ENCODE measurements at places on chromosomes 6 and 20. TPM values are rescaled to one million over a fixed set of nuclear protein-coding genes. Genes with fewer than 3 reads are reported as not detected.
A peak's percentile ranks its signal among the peaks of the same experiment; 100 is the strongest.

RNF217 gene
- 1.1 TPM for total RNA-seq

DNA sequence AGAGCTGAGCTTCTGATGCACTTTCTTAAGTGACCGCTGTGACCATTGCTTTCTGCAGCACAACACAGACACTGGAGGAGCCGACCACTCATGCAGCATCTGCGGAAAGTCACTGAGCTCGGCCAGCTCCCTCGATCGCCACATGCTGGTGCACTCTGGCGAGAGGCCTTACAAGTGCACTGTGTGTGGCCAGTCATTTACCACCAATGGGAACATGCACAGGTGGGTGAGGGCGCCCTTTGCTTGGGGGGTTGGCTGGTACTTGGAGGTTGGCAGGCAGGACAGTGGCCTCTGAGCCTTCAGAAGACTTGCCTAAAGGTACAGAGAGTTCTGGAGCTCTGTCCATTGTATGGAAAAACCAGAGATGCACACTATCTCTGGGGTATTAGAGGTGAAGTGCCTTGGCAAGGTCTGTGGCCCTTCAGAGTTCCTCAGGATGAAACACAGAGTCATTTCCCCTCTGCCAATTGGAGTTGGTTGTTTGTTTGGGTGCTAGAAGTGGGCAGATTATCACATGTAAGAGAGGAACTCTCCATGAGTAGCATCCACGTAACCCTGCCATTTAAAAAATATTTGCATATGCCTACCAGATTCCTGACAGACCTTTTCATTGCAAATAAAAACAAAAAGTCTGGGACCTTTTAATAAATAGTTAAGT, 81.5 kb downstream of the RREB1 start:
- peak overlapping the region; percentile 65 for H3K27ac ChIP-seq
- H3K27me3 ChIP-seq: no peaks in the 10 kb centered on the region
- H3K4me3 ChIP-seq: no peak overlapping the region
- H3K36me3 ChIP-seq: peaks cover 56% of the 10 kb centered on the region
- H3K4me1 ChIP-seq: peaks cover 8% of the 10 kb centered on the region

DNA sequence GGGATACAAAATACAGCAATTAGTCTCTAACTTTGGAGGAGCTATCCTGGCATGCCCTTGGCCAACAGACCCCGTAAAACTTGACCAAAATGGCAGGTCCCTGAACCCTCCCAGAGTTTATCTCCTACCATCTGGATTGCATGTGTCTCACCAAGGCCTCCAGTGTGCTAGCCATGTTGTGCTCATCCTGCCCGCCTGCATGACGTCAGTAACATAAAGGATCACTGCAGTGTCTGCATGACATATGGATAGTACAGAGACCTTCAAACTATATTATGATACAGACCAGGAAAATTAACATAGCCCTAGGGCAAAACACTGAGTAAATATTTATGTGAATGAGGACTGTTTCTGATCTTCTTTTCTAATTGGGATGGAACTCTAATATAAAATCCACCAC, 25.3 kb downstream of the CPXM1 start:
- H3K27ac ChIP-seq: no peak overlapping the region
- no peak overlapping the region for H3K4me3 ChIP-seq
- no peaks in the 10 kb centered on the region for H3K36me3 ChIP-seq
- peaks cover 12% of the 10 kb centered on the region for H3K4me1 ChIP-seq

GRCh38 chr6:89433252-89434149, 549 bp downstream of the ANKRD6 start:
- peak overlapping the region; percentile 69 for H3K4me3 ChIP-seq
- peak; percentile 38 for DNase-seq
- peaks cover 1% of the 10 kb centered on the region for H3K27me3 ChIP-seq
- peaks cover 21% of the 10 kb centered on the region for H3K4me1 ChIP-seq
- H3K36me3 ChIP-seq: no peaks in the 10 kb centered on the region
- H3K27ac ChIP-seq: peak overlapping the region; percentile 30

- no peak for DNase-seq
- H3K4me3 ChIP-seq: no peak overlapping the region
- peaks cover 40% of the 10 kb centered on the region for H3K4me1 ChIP-seq
- H3K27ac ChIP-seq: no peak overlapping the region
Observed at GRCh38 chr20:47358672-47359529, 2.4 kb upstream of the ZMYND8 start.

DNA sequence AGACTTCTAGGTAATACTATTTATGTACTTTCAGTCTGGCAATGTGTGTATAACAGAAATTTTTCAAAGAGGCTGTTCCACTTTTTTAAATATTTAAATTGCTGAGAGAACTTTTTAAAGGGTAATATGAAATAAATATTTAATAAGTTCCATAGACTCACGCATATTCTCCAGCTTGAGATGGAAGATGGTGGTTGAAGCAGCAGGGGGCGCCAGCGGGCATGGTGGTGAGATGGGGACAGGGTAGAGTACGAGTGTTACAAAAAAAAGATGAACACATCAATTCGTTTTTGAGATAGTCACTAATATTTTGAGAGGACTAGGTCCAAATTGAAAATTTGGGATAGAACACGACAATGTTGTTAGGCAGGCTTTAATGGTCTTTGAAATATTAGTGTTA, 68.4 kb downstream of the RSPO3 start:
- H3K27me3 ChIP-seq: no peaks in the 10 kb centered on the region
- no peak overlapping the region for H3K4me3 ChIP-seq
- H3K4me1 ChIP-seq: no peaks in the 10 kb centered on the region
- peak; percentile 78 for DNase-seq
- H3K27ac ChIP-seq: no peak overlapping the region

DNA sequence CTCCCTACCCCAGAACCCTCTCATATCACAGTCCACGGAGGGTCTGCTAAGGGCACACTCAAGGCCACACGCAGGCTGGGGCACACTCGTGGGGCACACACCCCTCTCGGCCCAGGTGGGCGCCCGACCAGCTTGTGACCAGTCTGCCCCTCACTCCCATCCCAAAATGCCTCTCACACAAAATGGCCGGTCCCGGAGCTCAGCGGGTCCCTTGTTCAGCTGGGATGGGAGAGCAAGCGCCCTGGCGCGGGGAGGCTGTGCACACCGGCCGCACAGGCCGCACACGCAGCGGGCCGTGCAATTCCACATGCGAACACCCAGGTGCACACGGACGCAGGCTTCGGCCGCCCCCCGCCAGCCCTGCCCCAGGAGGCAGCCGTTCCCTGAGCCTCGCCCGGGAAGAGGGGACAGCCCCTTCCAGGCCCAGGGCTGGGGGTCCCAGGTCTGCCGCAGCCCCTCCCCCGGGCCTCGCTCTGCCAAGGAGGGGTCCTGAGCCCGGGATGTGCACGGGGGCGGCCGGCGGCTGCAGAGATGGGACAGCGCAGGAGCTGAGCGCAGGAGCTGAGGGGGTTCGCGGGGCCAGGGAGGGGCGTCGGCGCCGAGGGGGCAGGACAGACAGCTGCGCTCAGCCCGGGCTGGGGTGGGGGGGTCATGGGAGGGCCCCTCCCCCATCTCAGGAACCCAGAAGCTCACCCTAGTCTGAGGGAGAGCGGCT, 1.3 kb downstream of the KCNQ2 start:
- no peak for DNase-seq
- H3K4me1 ChIP-seq: peaks cover 5% of the 10 kb centered on the region
- no peaks in the 10 kb centered on the region for H3K36me3 ChIP-seq

GRCh38 chr6:37174515-37175331, 4.8 kb downstream of the PIM1 start:
- DNase-seq: no peak
- peak overlapping the region; percentile 95 for H3K27ac ChIP-seq
- peaks cover 57% of the 10 kb centered on the region for H3K4me1 ChIP-seq

- H3K4me3 ChIP-seq: no peak overlapping the region
- H3K36me3 ChIP-seq: no peaks in the 10 kb centered on the region
- peaks cover 3% of the 10 kb centered on the region for H3K27me3 ChIP-seq
Observed at GRCh38 chr6:127083231-127083962, 35.1 kb upstream of the RSPO3 start.

GRCh38 chr6:70684794-70685493, 17.3 kb downstream of the SMAP1 start:
- no peaks in the 10 kb centered on the region for H3K36me3 ChIP-seq
- H3K4me3 ChIP-seq: no peak overlapping the region
- no peak for DNase-seq
- no peaks in the 10 kb centered on the region for H3K27me3 ChIP-seq

DNA sequence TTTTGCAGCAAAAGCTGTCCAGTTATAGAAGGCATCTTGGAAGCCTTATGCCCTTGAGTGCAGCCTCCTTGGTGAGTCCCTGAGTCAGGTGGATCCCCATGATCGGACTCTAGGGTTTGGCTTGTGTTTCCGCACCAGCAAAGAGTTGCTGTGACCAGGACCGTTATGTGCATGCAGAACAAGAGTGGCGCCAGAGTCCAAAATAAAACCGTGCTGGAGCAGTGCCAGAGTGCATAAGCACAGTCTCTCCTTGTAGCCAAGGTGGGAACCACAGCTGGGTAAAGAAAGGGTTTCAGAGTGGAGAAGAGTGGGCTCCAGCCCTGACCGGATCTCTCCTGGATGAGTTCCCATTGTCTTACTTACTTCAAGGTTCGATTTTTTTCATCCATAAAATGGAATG, 58.6 kb downstream of the FOXA2 start:
- H3K27ac ChIP-seq: no peak overlapping the region
- H3K4me1 ChIP-seq: no peaks in the 10 kb centered on the region
- H3K4me3 ChIP-seq: no peak overlapping the region
- H3K27me3 ChIP-seq: no peaks in the 10 kb centered on the region
- DNase-seq: no peak

- no peak overlapping the region for H3K4me3 ChIP-seq
- no peak for DNase-seq
- H3K27me3 ChIP-seq: no peaks in the 10 kb centered on the region
Observed at GRCh38 chr6:152098683-152099082, 291.2 kb downstream of the ESR1 start.

DNA sequence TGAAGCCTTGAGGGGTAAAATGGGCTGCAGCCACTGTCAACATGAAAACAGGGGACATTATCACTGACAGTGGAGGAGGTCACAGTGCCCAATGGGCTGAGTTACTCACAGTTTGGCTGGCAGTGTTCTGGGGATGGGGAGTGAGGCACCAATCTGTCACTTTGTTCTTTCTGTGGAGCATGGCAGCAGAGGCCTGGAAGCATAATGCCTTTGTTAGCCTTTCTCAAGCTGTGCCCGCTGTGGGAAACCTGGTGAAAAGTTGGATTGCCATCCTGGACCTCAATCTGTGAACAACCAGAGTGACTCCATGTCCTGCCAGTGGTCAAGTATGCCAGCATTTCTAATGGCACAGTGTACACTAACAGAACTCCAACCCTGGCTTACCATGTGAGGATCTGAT, 143.6 kb downstream of the OR2B2 start:
- H3K4me3 ChIP-seq: no peak overlapping the region
- H3K27me3 ChIP-seq: peaks cover 6% of the 10 kb centered on the region
- no peak overlapping the region for H3K27ac ChIP-seq
- DNase-seq: no peak
- peaks cover 7% of the 10 kb centered on the region for H3K4me1 ChIP-seq
- H3K36me3 ChIP-seq: no peaks in the 10 kb centered on the region

DNA sequence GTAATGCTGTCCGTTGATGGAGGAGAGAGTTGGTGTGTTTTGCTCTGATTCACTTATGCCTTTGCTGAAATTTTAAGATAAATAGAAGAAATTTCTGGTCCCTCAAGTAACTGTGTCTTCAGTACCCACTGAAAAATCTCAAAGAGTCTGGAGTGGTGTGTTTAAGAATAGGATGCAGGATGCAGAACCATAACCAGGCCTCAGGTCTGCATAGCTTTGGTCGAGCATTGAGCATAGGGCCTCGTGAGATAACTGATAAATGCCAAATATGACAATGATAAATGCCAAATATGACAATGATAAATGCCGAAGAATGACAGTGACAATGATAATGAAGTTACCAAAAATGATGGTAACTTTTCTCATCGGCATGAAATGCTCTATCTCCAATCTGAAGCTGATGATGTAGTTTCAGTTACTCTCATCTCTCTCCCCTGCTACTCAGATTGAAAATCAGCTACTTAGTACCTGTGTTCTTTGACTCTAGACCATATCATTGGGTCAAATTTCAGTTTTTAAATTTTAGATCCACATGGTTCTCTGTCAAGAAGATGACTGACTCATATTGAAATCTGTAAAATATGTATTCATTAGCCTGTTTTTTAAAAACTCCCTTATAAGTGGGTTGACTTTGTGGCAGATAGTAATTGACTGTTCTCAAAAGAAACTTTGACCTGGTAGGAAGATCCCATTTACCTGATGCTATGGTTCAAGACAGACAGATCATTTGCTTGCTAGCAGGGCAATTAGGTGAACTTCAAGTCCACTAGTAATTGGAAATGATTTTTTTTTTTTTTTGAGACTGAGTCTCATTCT, 96.6 kb downstream of the SLC16A10 start:
- no peak overlapping the region for H3K4me3 ChIP-seq
- H3K36me3 ChIP-seq: no peaks in the 10 kb centered on the region
- no peaks in the 10 kb centered on the region for H3K27me3 ChIP-seq
- H3K4me1 ChIP-seq: peaks cover 10% of the 10 kb centered on the region
- no peak overlapping the region for H3K27ac ChIP-seq
- no peak for DNase-seq

DNA sequence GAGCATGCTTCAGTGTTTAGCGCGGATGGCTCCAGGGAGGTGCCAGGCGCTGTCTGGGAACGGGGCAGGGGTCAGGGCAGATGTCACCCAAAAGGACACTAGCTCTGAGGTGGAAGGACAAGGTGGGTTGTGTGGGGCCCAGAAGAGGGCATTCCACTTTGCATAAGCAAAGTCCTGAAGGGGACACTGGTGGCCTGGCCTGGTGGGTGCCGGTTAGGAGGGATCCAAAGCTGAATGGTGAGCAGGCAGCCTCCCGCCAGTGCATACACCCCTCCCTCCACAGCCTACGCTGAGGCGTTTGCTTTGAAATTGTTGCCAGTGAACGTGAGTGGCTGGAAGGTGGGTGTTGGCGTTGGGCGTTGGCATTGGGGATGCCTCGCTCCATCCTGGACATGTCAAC, 192.1 kb downstream of the BMP7 start:
- H3K4me3 ChIP-seq: no peak overlapping the region
- H3K36me3 ChIP-seq: no peaks in the 10 kb centered on the region
- H3K27ac ChIP-seq: no peak overlapping the region
- peaks cover 24% of the 10 kb centered on the region for H3K27me3 ChIP-seq
- DNase-seq: no peak

GRCh38 chr6:106072501-106073090, 13.5 kb upstream of the PRDM1 start:
- H3K27me3 ChIP-seq: peaks cover 2% of the 10 kb centered on the region
- no peak overlapping the region for H3K4me3 ChIP-seq
- H3K27ac ChIP-seq: no peak overlapping the region
- no peak for DNase-seq

Measured in activated CD4-positive, alpha-beta memory T cell treated with anti-CD3 and anti-CD28 coated beads for 36 hours (primary cell).